Ovary (tissue), 10 donors: ENCODE measurements at places on chromosomes 2 and 18.

DNA sequence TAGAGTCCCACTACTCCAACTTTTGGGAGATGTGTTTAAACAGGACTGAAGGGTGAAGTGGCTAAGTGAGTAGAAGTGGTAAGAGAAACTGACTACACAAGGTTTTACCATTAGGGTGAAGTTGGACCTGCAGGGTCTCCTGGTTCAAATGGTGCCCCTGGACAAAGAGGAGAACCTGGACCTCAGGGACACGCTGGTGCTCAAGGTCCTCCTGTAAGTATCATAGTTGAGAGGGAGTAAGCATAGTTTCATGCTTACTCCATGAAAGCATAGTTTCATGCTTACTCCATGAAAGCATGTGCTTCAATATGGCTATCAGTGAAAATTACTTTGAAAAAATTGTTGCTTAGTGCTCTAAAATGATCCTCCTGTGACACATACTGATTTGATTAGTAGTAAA is 19.1 kb downstream of the COL3A1 start:
- no peak for DNase-seq

DNA sequence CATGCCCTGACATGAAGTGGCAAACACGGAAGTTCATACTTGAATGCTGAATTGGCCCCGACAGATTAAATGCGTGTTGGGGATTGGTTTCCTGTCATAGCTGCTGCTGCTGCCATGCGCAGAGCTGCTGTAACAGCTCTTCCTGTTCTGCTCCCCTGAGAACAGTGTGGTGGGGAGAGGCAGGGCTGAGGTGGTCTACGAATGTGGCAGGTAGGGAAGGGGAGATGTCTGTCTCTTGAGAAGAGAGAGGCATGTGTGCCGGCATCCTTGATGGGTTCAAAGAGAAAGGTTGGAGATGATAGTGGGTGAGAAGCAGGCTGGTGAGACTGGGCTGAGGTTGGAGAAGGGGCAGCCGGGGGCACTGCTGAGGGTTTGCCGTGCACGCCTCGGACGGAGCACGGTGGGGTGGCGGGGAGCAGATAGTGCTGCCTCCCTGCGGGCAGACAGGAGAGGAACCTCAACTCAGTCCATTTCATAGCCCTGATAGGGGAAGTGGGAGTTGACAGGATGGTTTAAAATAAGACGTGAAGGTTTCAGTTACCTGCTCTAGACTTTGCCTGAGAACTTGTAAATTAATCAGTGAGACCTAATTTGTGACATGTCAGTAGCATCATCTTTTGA is 46.1 kb downstream of the TMEM185B start:
- no peak for DNase-seq

GRCh38 chr2:217709478-217710210 is 293.2 kb downstream of the TNS1 start:
- DNase-seq = peak; percentile 80

GRCh38 chr2:101430156-101430555 is 42.9 kb upstream of the CREG2 start:
- DNase-seq = no peak

- no peak for DNase-seq
These were observed 70.0 kb downstream of the EXOC6B start for GRCh38 chr2:72755647-72756423.

DNA sequence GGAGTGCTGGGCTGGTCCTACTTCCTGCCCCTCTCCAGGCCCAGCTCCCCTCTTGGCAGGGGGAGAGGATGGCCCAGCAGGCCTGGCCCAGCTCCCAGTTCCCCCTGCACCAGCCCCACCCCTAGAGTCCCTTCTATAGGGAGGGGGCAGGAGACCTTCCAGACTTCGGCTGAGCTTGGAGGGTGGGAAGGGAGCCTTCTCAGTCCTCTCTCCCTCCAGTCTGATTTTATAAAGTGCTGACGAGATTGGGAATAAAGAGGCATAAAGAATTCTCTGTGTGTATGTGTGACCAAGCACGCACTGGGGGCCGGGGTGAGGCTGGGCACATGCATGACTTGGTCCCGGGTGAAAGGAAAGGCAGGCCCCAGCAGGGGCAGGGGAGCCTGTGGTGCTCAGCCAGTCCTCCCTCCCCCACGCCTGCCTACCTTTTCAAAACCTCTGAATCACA is 5.1 kb downstream of the CHPF start:
- peak; percentile 50 for DNase-seq

DNA sequence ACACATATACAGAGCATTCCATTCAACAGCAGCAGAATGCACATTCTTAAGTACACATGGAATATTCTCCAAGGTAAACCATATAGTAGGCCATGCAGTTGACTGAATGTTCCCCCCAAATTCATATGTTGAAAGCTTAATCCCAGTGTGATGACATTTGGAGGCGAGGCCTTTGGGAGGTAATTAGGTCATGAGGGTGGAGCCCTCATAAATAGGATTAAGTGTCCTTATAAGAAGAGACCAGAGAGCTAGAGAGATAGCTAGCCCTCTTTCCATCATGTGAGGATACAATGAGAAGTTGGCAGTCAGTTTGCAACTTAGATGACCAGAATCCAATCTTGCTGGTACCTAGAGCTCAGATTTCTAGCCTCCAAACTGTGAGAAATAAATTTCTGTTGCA is 27.6 kb downstream of the TMEM185B start:
- DNase-seq = no peak

GRCh38 chr2:175964195-175964594 is 37.9 kb downstream of the LNPK start:
- DNase-seq = no peak

DNA sequence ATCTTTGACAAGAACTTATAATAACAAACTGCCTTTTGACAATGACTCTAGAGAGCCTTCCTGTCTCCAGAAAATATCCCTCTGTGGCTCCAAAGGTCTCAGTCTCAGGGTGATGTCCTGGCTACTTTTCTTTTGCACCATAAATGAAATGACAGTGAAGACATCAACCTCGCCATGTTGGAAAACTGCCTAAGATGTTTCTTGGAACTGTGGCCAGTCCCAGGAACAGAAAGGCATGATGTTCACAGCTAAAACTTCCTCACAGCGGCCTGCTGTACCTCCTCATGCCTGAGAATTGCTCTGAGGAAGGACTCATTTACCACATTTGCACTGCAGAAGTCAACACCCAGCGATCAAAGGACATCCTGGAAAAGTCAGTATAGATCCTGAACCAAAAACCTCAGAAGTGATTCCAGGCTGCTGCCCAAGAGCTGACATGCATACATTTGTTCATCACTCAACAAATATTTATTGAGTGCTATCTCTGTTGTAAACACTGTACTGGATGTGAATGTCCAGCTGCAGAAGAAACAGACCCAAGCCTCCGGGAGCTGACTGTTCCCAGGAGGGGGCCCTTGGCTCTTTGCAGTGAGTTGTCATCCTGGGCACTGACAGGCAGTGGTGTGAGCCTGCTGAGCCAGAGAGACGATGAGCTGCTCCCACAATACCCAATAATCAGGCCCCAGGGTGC is 64.3 kb upstream of the ACSL3 start:
- no peak for DNase-seq

DNA sequence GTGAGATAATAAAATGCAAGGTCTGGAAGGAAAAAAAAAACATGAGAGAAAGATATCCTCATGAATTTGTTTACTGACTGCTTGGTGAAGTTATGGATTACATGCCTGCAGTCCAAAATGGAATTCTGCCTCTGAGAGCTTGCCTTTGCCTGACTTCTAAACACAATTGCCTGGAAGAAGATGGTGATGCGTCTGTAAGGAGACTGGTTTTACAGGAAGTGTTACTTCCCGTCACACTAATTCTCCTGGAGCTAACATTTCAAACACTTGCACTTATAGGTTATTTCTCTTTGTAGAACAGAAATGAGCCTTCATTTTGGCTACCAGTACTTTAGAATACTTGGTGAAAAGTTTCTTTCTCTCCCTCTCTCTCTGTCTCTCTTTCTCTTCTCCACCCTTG is 884.3 kb downstream of the TSN start:
- DNase-seq = no peak

DNA sequence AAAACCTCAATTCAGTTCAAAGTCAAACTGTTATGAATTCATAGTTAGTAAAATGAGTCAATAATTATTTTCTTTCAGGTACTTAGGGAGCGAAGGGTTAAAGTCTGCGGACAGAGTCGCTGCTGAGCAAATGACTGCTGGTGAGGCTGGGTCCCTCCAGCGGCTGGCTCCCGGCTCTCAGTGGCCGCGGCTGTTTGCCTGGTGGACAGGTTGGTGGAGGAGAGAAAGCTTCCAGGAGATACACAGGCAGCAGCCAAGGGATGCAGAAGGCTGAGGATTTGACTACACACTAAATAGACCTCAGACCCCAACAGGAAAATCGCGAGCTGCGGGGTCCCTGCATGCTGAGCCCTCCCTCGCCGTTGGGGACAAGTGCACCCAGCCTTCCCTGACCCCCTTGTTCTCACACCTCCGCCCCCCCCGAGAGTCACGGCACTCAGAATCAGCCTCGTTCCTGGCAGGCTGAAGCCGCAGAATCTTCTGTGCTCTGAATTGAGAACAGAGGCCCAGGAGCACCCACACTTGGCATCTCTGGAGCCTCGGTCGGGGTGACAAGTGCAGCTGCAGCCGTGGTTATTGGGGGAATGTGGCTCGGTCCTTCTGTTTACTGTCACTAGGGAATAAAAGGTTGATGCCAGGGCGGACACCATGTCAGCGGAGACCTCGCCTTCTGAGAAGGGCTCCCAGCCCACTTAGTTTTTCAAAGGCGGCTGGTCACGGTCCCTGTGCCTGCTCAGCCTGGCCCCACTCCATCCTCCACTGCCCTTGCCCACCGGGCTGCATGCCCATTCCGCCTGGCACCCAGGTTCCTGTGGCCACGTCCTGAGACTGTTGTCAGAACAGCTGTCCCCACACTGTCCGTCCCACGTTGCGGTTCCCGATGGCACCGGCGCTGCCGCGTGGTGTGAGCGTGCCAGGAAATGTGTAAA is 74.0 kb downstream of the SLC66A2 start:
- DNase-seq = no peak

GRCh38 chr2:30502310-30502709 is 55.3 kb downstream of the LCLAT1 start:
- no peak for DNase-seq

GRCh38 chr2:160730296-160730995 is 236.8 kb upstream of the RBMS1 start:
- DNase-seq = no peak

GRCh38 chr2:240121190-240121589 is 14.9 kb downstream of the COPS9 start:
- DNase-seq = no peak

DNA sequence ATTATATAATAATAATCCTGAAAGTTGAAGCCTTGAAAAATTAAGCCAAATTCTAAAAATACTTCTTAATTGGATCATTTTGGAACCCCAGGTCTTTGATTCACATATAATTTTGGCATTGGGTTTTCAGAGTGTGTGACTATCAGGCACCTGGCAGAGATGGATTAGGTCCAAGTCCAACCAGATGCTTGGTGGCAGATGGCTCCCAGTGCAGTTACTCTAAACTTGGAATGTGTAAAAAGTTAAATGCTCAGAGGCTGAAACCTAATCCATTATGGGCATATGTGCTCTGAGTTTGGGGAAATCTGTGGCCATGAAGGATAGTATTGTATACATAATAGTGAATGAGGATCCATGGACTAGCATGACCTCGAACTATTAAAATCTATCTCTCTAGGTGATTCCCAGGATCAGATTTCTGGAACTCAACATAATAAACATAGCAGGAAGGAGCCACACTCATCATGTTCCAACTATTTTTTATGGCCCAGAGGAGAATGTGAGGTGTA is 333.0 kb downstream of the RPRM start:
- DNase-seq = no peak

DNA sequence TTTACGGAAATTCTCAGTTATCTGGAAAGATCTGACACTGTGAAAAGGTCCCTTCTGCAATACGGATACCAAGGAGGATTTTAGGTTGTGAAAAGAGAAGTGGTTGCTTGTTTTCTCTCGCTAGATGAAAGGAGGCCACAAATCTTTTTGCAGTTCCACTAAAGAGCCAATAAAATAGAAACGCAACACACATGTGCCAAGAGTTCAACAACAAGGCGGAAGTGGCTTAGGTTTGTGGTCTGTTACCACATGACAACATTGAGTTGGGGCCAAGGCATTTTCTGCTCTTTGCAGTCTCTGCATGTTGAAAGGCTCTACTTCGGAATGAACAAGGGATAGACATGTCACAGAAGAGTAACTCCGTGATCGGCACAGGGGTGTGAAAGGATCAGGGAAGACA is 115.7 kb upstream of the OSR1 start:
- DNase-seq = no peak

DNA sequence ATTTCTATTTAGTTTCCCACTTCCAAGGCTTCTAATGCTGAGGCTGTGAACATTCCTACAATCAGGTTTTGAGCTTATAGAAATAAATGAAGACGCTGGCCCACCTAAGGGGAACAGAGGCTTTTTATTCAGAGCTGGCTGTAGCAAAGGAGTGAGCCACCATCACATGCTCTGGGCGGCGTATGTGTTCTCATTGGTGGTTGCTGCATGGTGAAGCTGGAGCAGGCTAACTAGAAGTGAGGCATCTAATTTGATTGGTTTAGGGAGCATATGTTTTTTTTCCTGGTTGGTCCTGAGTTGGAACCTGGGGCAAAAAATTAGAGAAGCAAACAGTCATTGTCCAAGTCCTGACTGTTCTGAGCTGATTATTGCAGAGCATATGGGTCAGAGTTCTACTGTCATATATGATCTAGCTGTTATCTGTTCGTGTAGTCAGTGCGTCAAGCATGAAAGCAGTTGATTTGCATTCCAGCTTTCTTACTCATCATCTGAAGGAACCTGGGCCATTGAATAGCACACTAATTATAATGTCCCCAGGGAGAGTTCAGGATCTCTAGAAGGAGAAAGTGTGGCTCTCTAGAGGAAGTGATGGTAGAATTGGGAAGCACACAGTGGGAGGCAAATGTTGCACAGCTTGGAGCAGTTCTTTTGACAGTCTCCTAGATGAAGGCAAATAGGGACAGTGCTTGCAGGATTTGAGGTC is 279.6 kb downstream of the PARD3B start:
- DNase-seq = no peak

- DNase-seq = peak; percentile 60
These were observed at the start of gene BARD1 for GRCh38 chr2:214808981-214809750. Gene BARD1, minus strand, starts transcription at chr2:214809683. Its CDS starts 114 bp downstream, at chr2:214809569.

GRCh38 chr2:148594216-148594615 is 50.3 kb upstream of the EPC2 start:
- DNase-seq = no peak

- no peak for DNase-seq
These were observed 68.5 kb downstream of the AGPS start for GRCh38 chr2:177460973-177461585.

- DNase-seq = no peak
These were observed 370.2 kb upstream of the LYPD1 start for GRCh38 chr2:133040170-133040569.

DNA sequence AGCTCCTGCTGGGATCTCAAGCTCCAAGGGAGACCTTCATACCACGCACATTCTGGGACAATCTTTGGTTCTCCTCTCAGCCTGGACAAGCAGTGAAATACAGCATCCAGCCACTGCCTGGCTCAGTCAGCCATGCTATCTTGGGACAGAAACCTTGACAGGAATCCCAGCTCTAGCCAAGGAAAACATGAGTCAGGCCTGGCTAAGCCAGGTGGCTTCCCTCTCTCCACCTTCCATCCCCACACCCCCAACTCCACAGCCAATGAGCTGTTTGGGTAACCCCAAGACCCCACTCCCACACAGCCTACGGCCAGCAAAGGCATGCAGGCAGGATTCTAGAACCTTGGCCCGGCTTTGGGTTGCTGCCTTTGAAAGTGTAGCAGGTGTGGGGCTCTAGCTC is 64.9 kb downstream of the MCFD2 start:
- peak; percentile 89 for DNase-seq

GRCh38 chr2:215277944-215278343 is 33.9 kb upstream of the ATIC start:
- no peak for DNase-seq
